ENCODE measurements at places on chromosomes 2 and 18.

DNA sequence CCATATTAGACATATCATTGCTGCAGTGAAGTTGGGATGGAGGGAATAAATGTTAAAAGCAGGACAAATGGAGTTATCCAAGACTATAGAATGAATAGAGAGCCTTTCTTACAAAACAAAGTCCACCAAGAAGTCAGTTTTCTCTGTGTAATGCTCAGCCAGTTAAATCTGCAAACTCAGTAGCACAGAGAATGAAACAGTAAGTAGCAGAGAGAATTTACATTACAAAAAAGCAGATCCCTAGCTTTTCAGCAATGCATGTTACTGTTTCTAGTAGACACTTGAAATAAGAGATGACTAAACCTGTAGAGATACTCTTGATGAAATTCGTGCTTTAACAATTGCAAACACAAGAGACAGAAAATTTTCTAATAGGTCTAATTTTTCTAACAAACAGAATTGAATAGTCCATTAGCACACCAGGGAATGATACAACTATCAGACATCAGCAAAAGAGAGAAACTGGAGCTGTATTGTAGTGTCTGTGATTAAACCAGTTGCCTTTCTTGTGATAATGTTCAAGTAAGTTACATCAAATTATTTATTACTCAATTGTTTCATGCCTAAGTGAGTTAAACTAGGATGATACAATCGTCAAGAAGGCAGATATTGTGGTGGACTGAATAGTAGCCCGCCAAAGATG lies 322.2 kb upstream of the DDX18 start:
- no peak for DNase-seq

DNA sequence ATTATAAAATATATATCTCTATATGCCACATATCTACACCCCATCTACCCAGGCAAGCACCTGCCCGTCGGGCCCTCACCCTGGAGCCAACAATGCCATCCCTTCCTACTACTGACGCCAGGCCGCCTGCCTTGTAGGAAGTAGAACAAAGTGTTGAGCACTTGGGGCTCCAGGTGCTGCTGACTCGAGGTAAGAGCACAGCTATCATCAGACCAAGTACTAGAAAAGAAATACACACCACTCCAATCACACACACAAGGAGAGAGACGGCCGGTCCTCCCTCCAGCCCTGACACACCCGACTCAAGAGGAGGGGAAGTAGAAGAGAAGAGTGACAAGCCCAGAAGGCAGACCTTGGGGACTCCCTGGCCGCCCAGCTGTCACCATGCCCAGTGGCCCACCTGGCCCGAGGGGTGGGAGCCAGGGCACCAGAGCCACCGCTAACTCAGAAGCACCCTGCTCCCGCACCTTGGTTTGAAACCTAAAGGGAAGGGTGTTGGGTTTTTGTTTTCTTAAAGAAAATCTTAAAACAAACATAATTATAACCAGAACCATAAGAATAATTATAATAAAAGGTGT lies 64.0 kb upstream of the POMC start:
- DNase-seq = no peak

DNA sequence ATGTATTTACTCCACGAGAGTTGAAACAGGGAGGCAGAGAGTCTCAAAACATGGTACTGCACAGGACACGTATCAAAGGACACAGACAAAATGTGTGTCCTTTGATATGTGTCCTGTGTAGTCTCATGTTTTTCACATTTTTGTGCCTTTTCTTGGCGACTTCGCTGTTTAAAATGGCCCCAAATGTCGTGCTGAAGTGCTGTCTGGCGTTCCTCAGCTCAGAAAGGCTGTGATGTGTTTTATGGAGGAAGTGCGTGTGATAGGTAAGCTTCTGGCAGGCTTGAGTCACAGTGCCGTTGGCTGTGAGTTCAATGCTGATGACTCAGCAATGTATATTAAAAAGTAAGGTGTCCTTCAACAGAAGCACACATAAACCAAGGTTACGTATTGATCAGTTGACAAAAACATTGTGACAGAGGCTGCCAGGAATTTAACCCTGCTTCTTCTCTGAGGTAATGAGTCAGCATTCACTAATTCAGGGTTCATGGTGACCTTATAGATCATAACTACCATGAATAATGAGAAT lies 78.2 kb downstream of the DYSF start:
- DNase-seq = no peak

- DNase-seq = no peak
These were observed 24.7 kb upstream of the IMPA2 start for GRCh38 chr18:11956371-11957308.

DNA sequence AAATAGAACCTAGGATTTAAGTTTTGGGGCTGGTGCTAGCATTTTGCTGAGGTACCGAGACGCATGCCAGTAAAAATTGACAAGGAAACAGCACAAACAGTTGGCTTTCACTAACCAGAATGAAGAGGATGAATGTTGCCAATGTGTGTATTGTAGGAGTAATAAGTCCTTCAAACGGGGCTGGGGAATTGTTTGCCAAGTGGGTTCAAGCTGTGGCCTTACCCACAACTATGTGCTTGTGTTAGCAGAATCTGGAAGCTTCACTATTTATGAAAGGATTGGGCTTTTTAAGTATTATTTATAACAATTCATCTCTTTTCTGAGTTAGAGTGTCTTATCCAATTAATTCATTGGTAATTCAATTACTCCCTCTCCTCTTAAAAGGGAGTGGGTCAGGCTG lies 15.0 kb upstream of the KIF5C start:
- no peak for DNase-seq

- no peak for DNase-seq
These were observed 209.1 kb downstream of the ZNF385B start for GRCh38 chr2:179652296-179652695.

GRCh38 chr2:101089942-101090799 lies 61.0 kb downstream of the TBC1D8 start:
- DNase-seq = no peak

DNA sequence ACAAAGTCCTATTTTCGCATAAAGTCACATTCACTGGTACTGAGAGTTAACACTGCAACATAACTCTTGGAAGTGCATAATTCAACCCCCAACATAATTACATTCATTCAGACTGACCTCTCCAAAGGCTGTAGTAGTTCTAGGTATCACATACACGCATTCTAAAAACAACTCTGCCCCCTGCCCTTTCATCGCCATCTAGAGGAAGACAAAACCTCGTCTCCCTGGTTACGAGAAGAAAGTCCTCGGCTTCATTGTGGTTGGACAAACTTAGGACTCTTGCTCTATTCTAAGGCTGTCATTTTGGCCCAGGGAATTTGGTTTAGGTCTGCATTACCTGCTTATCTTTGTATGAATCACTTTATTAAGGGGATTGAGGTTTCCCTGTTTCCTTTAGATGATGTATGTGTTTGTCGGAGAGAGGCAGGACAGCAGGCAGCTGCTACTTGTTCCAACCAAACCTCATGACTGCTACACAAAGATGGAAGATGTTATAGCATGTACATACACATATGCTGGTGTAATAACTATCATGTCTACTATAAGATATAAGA lies 215.4 kb upstream of the NRXN1 start:
- DNase-seq = no peak

- DNase-seq = no peak
These were observed 88.1 kb upstream of the KLF7 start for GRCh38 chr2:207253666-207254345.

Measured in stimulated activated CD8-positive, alpha-beta memory T cell treated with anti-CD3 and anti-CD28 coated beads, Interleukin-12 subunit alpha, Interleukin-12 subunit beta, amount 100 ng/mL, for 1 hour (primary cell).